Naive thymus-derived CD8-positive, alpha-beta T cell (primary cell): ENCODE measurements at places on chromosomes 6 and 20.

- peak; percentile 58 for DNase-seq
Measured at GRCh38 chr20:8020314-8021079, 936 bp upstream of the TMX4 start.

DNA sequence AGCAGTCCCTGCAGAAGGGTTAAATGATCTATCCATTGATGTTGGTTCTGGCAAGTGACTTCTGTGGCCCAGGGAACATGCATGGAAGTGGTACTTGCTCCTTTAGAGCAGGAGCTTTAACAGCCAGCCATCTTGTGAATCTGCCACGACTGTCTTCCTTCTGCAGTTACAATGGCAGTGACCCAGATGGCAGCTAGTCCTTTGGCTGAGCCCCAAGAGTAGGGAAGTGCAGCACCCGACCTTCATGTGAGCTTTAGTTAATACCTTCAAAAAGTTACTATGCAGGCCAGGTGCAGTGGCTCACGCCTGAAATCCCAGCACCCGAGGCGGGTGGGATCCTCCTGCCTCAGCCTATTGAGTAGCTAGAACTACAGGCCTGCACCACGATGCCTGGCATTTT, 66.4 kb downstream of the POPDC3 start:
- DNase-seq = no peak

DNA sequence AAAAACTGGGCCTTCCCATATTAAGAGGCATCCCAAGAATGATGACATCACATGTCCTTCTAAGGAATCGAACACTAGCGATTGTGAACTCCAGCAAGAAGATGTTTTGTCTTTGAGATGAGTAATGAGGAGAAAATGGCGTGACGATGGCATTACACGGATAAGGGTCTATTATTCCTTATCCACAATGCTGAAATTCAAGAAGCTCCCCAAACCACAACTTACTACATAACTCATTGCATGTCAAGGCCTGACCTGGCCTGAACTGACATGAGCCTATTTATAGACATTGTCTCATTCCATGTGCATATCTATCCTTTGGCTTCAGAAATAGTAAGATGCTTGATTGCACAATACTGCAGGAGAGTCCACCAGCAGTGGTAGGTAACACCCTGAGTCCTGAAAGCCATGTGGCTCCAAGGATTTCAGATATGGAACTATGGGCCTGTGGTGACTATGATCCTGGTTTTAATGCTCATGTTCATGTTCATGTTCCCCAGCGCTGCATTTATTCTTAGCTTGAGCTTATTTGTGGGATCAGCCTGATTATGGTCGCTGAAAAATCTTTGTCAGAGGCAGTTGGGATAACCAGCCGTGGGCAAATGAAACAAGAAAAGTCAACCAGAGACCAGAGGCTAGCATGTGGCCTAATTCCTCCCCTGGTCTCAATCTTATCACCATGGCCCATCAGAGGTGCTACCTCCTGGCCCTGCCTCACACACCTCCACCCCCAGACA, 183.2 kb upstream of the JARID2 start:
- no peak for DNase-seq

DNA sequence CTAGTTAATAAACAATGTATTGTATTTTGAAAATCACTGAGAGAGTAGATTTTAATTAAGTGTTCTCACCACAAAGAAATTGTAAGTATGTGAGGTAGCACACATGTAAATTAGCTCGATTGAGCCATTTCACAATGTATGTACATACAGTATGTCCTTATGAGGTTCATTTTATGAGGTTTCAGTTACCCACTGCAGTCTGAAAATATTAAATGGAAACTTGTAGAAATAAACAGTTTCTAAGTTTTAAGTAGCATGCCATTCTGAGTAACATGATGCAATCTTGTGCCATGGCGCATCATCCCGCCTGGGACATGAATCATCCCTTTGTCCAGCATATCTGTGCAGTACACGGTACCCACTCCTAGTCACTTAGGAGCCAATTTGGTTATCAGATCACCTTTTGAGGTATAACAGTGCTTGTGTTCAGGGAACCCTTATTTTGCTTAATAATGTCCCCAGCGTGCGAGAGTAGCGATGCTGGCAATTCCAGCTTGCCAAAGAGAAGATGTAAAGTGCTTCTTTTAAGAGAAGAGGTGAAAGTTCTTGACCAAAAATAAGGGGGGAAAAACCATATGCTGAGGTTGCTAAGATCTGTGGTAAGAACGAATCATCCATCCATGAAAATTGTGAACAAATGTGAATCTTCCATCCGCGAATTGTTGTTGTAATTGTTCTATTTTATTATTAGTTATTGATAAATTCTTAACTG, 64.7 kb downstream of the KCNS1 start:
- no peak for DNase-seq

- DNase-seq = no peak
Measured at GRCh38 chr6:6509284-6509683, 79.2 kb upstream of the LY86 start.

DNA sequence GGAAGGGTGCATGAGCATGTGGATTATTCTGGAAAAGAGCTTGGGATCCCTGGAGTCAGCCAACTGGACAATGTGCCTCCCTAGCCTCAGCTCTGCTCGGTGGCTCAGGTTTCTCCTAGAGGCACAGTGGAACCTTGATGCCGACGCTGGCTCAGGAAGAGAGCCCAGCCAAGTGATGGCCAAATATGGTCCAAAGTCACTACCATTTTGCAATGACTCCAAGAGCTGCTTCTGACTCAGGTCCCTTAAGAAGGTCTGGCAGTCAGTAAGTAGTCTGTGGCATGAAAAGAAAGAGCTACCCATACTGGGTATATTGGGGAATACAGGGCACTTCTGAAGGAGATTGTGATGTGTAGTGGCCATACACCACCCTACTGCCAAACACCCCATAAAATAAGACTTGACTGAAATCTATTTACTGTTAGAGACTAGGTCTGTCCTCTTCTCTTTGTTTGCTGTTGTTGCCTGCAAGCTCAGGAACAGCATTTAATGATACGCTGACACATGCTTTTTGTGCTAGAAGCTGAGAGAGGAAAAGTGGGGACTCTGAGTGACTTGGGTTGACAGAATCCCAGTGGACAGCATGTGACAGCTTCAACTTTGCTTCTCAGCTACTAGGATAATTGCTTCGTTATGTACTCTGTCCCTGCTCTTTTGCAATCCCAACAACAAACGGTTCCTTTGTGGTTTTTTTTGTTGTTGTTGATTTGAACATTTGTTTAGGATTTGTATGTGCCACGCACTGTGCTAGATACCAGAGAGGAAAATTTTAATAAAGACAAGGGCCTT, 30.3 kb upstream of the OGFRL1 start:
- DNase-seq = no peak

GRCh38 chr20:64005394-64005793, 24.5 kb downstream of the PRPF6 start:
- DNase-seq = no peak

- peak; percentile 75 for DNase-seq
Measured at GRCh38 chr6:170279977-170280688, 10.7 kb downstream of the DLL1 start.

DNA sequence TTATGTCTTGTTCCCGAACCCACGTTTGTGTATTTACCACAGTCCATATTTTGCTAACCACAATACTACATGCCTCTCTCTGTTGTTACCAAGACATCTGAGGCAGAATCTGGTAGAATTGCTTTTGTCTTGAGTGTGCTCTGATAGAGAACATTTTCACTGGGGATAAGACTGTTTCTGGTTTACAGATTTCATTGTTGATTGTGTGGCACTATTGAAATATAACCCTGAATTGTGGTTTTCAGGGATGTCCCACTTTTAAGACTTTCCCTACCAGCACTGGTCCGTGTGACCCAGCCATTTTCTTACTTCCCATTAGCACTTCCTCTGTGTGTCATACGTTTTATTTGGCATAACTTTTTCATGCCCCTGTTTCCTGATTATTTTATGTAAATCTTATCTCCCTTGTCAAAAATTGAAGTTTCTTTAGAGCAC, 12.2 kb downstream of the NCOA7 start:
- DNase-seq = no peak

DNA sequence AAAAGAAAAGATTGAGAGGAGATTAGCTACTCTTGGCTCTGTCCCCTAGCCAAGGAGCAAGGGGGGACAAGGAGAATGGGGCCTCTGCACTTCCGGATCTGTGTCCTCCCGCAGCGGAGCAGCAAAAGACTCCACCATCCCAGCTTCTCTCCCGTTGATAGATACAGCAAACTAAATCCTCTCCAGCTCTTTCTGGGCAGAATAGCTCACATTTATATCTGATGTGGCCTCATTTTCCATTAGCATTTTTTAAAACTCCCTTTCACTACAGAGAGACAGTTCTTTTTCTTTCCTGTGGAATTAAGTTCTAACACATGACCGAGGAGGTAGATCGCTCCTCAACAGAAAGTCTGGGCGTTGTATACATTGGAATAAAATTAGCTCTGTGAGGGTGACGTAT, 260.9 kb upstream of the SOX4 start:
- no peak for DNase-seq

- DNase-seq = no peak
Measured at GRCh38 chr6:132132924-132133639, 181.9 kb upstream of the CCN2 start.

GRCh38 chr20:12237772-12238171, 320.1 kb downstream of the BTBD3 start:
- DNase-seq = no peak

- DNase-seq = no peak
Measured at GRCh38 chr6:31558631-31559500, 11.5 kb downstream of the NFKBIL1 start.

GRCh38 chr6:113763876-113764275, 93.3 kb upstream of the MARCKS start:
- DNase-seq = no peak

- DNase-seq = no peak
Measured at GRCh38 chr20:41038878-41039404, 10.3 kb downstream of the TOP1 start.

DNA sequence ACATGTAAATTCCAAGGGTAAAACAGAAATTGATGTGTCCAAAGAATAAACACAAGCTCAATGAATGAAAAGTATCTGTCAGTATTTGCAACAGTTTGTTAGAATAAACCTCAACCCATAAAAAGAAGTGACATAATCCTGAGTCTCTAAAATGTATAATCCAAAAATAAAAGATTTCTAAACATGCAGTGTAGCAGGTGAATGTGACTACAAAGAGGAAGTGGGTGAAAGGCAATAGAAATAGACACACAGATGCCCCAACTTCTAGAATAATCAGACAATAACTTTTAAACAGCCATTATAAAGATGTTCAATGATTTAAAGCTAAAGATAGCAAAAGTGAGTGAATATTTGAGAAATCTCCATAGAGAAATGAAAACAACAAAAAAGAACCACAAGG, 1009.2 kb upstream of the GJE1 start:
- DNase-seq = no peak

GRCh38 chr6:53714395-53714794, 48.8 kb upstream of the KLHL31 start:
- DNase-seq = no peak

- no peak for DNase-seq
Measured at GRCh38 chr6:105921781-105922180, 164.4 kb upstream of the PRDM1 start.

DNA sequence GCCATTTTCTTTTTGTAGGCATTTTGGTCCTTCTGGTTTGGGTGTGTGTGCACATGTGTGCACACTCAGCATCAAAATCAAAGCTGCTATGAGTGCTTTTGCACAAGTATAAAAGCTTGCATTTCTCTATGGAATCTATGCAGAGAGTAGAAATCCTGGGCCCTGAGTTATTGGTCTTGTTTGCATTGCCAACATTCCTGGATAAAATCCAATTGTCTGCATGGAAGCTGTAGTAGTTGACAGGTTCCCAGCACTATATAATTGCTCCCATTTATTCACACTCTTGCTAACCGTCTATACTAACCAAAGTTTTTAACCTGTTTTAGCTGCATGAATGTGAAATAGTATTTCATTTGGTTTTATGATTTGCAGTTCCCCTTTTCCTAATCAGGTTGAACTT, 277.0 kb downstream of the FOXA2 start:
- no peak for DNase-seq

DNA sequence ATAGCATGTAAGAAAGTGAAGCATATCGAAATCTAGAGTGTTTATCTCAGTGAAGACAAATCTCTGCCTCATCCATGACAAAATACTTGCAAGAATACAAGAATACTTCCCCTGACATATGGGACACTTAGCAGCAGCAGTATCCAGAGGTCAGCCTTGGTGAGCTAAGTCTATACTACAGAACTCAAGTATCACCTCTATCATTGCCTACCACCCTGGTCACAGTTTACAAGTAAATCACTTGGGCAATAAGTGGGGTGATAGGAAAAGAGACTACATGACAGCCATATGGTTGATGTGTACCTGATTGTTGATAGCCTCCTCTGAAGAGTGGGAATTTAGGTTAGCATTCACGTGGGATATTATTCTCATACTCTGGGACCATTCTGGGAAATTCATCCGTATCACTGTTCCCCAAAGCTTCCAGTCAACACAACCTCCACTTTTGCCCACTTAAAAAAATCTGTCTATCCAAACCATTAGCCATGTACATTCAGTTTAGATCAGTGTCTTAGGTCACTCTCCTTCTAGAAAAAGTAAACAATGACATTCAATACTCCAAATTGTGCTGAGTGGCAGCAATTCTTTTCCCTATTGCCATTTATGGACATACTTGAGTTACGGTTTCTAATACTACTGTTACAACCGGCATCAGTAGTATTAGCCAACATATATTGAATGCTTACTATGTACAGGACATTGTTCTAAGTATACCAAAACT, 118.2 kb upstream of the PRSS16 start:
- DNase-seq = no peak

GRCh38 chr6:117955684-117956256, 48.7 kb downstream of the SLC35F1 start:
- DNase-seq = no peak

DNA sequence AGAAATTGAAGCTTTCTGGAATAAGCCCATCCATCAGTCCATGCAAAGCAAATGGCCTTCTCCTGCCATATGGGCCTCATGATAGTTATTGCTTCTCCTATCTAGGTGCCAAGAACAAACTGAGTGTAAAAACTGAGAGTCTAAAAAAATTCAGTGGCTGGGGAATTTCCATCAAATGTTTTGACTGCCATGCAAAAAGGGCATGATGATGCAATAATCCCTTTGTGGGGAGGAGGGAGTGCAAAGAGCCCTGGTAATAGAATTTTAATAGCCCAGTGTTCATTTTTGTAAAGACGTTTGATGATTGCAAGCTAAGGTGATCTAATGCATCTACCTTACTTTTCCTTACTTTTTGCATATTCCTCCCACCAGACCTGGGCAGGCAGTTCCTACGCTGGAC, 683.7 kb downstream of the EPM2A start:
- DNase-seq = no peak

- peak; percentile 77 for DNase-seq
Measured at GRCh38 chr20:62382306-62383198, 4.4 kb upstream of the RPS21 start.

- DNase-seq = no peak
Measured at GRCh38 chr6:27728442-27728841, 183.8 kb downstream of the OR2B2 start.

DNA sequence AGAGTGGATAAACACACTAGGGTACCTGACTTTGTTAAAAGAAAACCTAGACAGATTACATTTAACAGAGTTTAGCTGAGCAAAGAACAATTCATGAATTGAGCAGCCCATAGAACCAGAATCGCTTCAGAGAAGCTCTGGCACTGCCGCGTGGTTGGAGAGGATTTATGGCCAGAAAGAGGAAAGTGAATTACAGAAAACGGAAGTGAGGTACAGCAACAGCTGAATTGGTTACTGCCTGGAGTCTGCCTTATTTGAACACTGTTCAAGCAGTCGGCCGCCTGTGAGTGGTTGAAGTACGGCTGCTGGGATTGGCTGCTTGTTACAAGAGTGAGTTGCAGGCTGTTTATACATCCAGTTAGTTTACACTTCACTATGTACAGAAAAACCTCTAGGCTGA, 253.8 kb upstream of the CDYL start:
- DNase-seq = no peak

- DNase-seq = no peak
Measured at GRCh38 chr20:31551163-31552081, 37.2 kb downstream of the HM13 start.
